ENCODE measurements at places on chromosomes 2 and 18.

GRCh38 chr2:190879474-190880377 lies 895 bp upstream of the GLS start:
- DNase-seq, result no peak

GRCh38 chr2:48364100-48364499 lies 165.9 kb upstream of the STON1 start:
- no peak for DNase-seq

DNA sequence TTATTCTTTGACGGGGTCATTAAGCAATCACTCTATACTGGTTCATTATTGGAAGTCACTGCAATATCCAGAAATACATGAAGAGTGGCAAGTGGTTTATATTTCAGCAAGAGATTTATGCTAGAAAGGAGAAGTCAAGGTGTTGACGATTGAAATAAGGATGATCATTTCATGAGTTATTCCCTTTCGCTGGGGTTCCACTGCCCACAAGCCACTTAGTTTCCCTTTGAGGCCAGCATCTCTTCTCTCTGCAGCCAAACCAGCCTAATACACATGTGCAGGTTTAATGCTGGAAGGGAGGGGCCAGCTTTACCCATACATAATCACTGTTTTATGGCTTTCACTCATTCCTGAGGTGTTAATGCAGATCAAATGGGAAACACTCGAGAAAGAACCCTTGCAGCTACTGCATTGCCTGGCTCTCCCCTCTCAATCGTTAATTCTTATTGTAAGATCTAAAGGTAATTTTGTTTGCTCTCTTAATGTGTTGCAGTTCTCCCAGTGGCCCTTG lies 108.4 kb downstream of the MEIS1 start:
- DNase-seq, result no peak

- DNase-seq, result no peak
Measured at GRCh38 chr2:39377226-39377939, 59.7 kb downstream of the MAP4K3 start.

GRCh38 chr18:7879717-7880116 lies 312.6 kb downstream of the PTPRM start:
- no peak for DNase-seq

DNA sequence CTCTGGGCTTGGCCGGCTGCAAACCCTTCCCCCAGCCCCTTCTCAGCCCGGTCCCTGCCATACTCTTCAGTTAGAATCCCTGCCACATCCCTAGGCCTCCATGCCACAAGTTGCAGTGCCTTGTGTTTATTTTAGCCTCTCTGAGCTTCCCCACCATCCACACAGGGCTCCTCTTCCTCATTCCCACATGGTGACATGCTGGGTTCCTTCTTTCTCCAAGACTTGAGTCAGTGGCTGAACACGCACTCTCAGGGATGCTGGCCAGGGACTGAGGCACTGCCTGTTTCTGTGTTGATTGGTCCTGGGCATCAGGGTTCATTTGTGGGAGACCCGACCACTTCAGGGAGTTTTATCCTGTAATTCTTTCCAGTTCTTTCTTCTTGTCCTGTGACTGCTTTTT lies 56.3 kb downstream of the KCNS3 start:
- DNase-seq, result no peak

GRCh38 chr2:221137385-221137784 lies 434.7 kb downstream of the EPHA4 start:
- no peak for DNase-seq

DNA sequence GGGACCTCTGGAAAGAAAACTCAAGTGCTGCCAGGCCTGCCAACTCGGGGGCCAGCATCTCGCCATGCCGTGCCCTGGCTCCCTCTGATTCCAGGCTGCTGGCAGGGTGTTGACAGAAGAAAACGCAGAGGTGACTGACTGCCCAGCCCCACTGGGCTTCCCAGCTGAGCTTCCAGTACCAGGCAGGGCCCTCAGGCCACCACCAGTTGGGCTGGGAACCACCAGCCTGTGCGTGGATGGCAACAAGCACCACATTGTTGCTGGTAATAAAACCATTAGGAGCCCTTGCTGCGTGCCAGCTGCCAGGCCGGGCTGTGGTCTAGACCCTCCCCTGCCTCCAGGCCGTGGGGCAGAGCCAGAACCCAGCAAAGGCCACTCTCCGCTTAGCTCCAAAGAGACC lies 9.2 kb downstream of the DNMT3A start:
- DNase-seq, result no peak

DNA sequence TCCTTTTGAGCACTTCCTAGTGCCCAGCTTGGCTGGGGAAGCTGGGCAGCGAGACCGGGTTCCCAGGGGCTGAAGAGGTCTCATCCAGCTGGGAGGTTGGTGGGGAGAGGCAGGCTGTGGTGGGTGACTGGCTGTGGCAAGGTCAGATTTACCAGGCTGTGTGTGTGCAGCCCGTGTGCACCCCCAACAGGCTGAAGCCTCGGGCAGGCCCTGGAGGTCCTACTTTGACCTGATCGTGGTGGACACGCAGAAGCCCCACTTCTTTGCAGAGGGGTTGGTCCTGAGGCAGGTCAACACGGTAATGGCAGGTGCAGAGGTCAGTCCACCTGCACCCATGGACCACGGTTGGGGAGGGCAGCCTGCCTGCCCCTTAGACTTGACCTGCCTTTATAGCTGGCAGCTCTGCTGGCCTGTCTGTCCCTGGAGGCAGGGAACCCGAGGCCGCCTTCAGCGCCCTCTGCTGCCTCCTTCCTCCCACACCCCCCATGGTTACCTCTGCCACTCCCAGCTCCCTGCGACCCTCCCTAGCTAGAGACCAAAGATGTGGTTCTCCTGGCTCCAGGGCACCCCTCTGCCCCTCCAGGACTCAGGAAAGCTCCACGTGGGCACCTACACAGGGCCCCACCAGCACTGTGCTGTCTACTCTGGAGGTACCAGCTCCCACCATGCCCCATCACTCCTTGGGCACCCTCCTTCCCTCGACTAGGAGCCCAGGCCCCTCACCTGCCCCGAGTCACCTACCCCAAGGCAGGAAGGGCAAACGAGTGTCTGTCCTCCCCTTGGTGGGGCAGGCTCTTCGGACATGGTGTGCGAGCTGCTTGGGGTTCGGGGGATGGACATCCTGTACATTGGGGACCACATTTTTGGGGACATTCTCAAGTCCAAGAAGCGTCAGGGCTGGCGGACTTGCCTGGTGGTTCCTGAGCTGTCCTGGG lies 4.0 kb downstream of the NT5DC4 start:
- no peak for DNase-seq

GRCh38 chr2:31131871-31132270 lies 6.4 kb downstream of the GALNT14 start:
- DNase-seq, result no peak

- no peak for DNase-seq
Measured at GRCh38 chr2:157900203-157900602, 24.1 kb upstream of the ACVR1 start.

DNA sequence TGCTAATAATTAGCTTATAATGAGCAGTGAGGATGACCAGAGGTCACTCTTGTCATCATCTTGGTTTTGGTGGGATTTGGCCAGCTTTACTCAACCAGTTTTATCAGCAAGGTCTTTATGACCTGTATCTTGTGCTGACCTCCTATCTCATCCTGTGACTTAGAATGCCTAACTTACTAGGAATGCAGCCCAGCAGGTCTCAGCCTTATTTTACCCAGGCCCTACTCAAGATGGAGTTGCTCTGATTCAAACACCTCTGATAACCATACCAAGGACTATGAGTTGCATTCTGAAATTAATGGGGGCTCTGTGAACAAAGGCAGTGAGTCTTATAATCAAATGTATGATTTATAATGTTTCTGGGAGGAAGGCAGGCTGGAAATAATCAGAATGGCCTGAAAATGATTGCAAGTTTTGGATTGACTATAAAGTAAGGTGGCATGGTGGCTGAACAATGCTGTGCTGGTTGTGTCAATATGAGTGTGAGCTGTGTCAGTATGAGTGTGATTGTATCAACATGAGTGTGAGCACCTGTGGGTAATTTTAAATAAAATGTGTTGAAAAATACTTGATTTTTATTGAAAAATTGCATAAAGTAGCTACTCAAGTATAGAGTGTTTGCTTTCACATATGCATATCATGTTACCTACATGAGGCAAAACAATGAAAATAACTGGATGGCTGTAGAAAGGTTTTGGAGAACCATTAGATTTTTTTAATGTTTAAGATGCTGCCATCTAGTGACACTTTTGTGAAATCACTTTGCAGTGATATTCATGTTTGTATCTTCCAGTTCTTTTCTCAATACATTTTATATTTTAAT lies 103.0 kb downstream of the KYNU start:
- peak; percentile 9 for DNase-seq

DNA sequence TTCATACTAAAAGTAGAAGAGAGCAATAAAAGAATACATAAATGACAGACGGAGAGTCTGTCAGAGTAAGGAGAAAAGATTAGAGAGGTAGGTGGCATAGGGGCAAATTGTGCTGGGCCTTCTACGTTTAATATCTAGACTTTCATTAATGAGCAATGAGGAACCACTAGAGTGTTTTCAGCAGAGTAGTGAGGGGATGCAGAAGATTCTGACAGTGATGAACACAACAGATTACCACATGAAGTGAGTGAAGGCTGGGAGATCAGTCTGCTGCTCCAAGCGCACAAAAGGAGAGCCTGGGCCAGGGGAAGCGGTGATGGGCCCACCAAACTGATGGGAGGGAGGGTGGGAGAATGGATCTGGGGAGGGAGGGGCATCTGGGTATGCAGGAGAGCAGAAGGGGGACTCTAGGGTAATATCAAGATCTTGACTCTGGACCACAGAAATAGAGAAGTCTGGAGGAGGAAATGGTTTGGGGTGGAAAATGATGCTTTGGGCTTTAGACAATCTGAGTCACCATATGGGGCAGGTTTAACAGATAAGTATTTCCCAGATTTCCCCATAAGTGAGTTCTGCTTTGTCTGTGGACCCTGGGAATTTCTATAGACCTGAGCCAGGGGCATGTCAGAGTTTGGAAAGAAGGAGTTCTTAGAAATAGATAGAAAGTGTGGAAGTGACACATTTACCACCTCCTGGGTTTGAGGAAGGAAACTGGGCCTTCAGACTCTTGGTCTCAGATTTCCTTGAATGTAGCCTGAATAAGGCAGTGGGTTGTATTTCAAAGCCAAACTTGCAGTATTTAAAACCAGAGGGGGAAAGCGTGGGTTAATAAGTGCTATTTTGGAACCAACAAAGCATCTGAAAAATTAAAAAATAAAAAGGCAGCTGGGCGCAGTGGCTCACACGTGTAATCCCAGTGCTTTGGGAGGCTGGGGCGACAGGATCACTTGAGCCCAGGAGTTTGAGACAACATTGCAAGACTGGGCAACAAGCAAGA lies 15.0 kb upstream of the IL1A start:
- DNase-seq, result no peak
